ENCODE measurements at places on chromosomes 4 and X.

DNA sequence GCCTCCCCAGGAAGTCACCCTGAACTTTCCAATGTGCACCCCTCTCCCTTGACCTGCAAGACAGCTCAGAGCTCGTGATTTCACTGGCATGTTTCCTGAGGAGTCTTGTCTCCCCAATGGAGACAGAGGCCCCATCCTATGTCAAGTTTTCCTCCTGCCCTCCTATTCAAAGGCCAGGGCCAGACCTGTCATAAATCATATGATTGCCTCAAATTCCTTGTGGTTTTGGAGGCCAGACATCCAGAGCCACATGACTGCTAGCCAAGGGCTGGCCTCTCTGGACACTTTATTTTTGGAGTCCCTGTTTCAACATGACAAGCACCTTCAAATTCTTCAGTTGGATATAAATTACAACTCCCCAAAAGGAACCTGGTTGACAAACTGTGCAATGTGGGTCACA lies 76.0 kb upstream of the TFDP3 start:
- DNase-seq, result no peak

DNA sequence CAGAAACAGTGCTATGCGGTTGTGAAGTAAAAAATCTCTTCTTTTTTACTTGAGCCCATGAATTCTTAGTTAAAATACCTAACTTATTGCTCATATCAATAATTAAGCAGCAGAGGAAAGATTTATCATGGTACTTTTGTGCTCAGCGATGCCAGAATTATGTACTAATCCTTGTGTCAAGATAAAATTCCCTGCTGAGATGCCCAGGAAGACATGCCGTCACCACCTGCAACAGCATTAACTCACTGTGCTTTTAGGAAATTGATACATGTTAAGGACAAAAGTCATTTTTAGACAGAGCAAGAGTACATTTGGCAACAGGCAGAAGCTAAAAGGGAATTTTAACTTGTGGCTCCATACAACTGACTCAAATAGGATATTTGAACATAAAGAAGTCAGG lies 138.9 kb downstream of the NPNT start:
- no peak for DNase-seq

DNA sequence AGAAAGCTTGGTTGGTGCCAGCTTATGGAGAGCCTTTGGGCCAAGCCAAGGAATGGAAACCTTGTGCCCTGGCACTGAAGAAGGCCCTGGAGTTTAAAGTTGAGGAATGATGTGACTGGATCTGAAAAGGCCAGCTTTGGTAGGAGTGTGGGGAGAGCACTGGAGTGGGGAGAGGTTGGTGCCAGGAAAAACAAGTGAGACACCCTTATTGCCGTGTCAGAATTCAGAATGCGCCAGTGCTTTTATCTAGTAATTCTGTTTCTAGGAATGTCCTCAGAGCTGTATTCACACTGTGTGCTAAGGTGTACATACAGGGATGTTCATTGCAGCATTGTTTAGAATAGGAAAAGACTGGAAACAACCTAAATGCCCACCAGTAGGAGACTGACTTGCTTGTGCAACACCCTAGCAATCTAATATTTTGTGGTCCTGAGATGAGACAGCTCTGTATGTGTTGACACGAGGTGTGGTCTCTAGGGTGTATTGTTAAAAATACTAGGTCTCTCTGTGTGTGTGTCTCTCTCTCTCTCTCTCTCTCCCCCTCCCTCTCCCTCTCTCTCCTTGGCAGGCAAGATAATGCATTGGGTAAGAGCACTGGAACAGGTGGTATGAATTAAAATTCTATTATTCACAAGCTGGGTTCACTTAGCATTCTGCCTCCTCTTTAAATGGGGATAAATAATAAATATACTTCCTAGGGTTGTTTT lies 107.8 kb downstream of the GATB start:
- no peak for DNase-seq

DNA sequence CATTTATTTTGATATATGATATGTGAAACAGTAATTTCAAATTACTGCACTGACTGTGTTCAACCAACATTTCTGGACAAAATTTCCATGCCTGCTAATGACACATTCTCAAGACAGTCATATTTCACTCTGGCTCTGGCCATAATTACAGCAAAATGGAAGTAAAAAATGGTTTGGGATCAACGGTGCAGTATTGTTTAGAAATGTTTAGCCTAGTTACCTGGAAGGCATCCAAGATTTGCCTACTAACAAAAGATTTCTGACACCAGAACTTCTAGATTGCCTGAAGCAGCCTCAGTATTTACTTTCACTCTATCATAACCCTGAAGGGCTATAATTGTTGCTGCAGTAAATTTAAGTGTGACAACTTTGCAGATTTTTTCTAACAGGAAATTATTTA lies 416.3 kb downstream of the PCDH10 start:
- no peak for DNase-seq

DNA sequence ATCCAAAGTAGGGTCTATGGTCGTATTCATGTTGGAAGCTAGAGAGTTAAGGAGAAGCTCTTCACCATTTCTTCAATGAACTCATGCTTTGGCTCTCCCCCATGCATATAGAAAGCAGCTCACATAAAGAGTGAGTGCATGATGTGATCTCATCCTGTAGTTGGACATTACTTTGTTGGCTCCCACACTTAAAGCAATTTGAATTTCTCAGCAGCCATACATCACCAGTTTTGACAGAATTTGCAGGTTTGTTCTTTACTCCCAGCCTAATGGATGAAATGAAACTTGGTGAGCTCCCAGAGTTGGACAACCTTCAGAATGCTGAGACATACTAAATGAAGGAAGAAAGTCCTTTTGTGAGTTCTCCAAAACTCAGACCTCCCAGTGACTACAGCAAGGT lies 613.5 kb downstream of the IQCM start:
- no peak for DNase-seq

GRCh38 chr4:1050486-1051213 lies 39.2 kb downstream of the FGFRL1 start:
- DNase-seq, result no peak

GRCh38 chr4:676871-677235 lies 2.5 kb downstream of the MYL5 start:
- no peak for DNase-seq

- no peak for DNase-seq
Observed at GRCh38 chr4:3303923-3304710, 11.3 kb downstream of the RGS12 start.

DNA sequence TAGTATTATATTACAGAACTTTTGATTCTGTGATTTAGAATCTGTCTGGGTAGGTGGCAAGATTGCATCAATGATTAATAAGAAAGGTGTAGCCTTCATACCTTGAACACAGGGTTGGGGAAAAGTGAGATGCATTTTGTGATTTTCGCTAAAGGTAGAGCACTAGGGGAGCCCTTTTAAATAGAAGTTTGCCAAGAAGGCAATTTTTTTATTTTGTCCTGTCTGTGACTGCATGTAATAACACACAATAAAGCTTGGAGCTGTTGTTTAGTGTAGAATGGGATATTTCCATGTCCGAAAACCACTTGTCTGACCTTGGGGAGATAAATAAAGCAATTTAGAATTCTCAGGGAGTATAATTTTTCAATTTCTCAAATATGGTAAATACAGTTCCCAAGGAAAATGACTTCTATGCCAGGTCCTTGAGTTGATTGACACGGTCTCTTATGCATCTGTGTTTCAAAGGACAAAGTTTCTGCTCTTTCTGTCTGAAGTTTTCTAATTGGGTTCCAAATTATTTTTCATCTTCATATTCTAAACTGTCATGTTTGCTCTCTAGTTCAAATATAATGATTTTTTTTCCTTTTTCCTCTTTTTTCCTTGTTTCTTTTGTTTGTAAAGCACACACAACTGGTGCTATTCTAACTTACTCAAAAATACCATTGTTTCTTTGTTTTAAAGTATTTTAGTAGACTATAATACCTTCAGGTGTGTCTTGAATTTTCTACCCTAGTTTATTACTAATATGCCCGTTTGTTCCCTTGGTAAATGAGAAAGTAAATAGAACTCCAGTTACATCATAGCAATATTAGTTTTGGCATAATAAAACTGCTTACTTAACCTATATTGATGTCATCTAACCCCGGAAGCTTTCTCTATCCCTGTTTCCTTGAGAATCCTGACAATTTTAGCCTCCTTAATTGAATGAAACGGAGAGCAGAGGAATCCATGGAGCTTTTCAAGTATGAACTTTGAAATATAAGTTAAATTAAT lies 87.8 kb upstream of the BMPR1B start:
- no peak for DNase-seq

- peak; percentile 24 for DNase-seq
Observed at GRCh38 chr4:174318829-174319764, 35.4 kb downstream of the CEP44 start.

DNA sequence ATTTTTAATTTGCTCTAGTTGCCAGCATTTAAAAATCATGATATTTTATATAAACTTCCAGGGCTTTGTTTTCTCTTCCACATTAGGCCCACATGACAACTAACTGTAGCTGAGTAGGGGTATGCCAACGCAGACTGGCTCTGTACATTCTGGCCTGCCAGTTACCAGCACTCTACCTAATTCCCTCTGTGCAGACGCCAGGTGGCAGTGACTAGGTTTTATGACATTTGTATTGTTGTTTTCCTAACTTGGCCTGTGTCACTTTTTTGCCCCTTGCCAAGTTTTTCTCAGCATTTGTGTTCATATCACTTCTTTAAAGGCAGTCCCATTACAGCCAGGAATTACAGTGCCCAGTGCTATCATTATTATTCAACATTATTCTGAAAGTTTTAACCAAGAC lies 347.5 kb downstream of the NKX6-1 start:
- no peak for DNase-seq

GRCh38 chrX:110280954-110281353 lies 36.9 kb downstream of the AMMECR1 start:
- no peak for DNase-seq

GRCh38 chr4:48472794-48473193 lies 10.3 kb upstream of the SLC10A4 start:
- DNase-seq, result no peak

DNA sequence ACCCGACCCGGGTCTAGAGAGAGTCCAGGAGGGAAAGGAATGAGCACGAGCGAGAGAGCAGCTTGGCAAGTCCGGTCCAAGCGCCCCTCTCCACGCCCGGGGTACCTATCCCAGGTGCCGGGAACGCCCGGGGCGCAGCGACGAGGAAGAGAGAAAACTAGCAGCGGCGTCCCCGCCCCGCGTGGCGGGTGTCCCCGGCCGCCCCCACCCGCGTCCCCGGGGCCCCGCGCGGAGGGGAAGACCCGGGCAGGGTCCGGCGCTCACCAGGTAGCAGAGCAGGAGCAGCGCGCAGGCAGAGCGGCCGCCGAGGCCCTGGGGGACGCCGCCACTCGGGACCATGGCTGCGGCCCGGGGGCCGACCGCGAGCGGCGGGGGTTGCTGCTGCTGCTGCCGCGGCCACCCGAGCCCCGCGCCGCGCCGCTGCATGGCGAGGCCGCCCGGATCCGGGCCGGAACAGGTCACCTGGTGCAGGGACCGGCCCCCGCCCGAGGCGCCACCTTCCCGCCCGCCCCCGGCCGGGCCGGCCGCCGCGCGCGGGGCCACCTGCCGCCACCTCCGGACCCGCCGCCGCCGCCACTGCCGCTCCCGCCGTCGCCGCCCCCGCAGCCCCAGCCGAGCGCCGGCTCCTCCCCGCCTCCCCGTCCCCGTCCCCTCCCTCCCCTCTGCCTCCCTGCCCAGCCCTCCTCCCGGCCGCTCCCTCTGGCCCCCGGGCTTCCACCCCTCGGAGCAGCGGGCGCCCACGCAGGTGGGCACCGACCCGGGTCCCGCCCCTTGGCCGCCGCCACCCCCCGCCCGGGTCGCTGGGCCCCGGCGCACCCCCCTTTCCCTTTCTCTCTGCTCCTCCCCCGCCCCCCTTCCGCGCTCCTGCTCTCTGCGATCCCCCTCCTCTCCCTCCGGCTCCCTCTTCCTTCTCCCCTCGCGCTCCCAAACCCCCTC lies at the start of gene SEL1L3:
SEL1L3 (minus strand) TSS at position 578 of the 936 bp plus-strand sequence; CDS start at position 426, 152 bp downstream.
- peak; percentile 86 for DNase-seq

GRCh38 chr4:57291911-57292310 lies 181.7 kb upstream of the IGFBP7 start:
- no peak for DNase-seq

GRCh38 chr4:48746608-48747362 lies 33.3 kb downstream of the FRYL start:
- DNase-seq, result no peak

DNA sequence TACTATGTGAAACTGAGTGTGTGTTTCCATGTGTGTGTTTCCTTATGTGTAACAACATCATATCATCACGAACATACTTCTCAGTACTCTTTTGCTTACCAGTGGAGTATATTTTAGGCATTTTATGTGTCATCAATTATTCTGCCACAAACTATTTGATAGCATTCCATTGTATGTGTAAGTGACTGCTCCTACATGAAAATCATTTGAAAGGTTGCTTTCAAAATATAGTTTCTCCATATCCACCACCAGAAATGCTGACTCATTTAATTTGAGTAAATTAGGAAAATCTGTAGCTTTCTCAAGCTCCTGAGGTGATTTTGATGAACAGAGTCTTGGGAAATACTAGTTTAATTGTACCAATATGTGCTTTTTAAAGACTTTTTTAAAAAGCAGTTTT lies 376.2 kb downstream of the PCDH18 start:
- DNase-seq, result no peak

- no peak for DNase-seq
Observed at GRCh38 chrX:69110116-69110530, 55.1 kb downstream of the PJA1 start.

- no peak for DNase-seq
Observed at GRCh38 chr4:153217440-153217839, 13.2 kb downstream of the TRIM2 start.

GRCh38 chr4:165874791-165875371 lies 1.8 kb downstream of the TLL1 start:
- DNase-seq, result peak; percentile 17

GRCh38 chr4:77074381-77074831 lies 1.4 kb downstream of the CCNI start:
- no peak for DNase-seq

All from GM13977 (cell line).